Retina (tissue), 1 donor: ENCODE measurements at places on chromosomes 13 and 19.

DNA sequence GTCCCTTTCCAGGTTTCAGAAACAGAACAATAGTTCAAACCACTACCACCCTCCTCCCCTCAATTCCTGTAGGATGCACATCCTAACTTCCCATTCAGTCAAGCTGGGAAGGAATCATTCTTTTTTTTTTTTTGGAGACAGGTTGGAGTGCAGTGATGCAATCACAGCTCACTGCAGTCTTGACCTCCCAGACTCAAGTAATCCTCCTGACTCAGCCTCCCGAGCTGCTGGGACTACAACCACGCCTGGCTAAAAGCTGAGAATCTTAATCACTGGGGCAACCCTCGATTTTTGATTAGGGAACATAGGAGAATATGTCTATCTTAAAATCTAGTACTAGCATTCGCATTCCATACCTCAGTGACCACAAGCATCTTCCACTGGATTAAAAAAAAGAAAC lies 146.2 kb downstream of the ABCC4 start:
- DNase-seq, result no peak

DNA sequence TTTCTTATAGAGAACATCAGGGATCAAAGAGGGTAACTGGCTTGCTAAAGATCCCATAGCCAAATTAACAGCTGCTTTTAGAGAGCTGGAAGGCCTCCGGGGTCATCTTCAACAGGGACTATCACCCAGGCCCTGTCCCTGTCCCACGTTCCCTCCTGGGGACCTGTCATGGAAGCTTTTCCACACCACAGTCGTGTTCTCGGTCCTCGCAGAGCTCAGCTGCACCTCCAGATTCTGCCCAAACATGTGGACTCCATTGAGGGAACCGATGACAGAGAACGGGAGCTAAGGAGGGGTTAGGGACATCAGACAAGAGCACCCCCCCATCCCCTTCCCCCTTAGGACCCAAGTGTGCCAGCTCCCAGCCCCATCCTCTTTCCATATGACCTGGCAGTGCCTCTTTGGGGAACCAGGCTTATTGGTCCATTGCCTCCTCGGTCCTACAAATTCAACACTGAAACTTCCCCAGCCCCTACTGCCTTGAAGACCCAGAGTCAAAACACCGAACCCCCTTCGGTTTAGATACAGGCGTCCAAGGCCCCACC lies 568 bp downstream of the FUZ start:
- DNase-seq, result no peak

DNA sequence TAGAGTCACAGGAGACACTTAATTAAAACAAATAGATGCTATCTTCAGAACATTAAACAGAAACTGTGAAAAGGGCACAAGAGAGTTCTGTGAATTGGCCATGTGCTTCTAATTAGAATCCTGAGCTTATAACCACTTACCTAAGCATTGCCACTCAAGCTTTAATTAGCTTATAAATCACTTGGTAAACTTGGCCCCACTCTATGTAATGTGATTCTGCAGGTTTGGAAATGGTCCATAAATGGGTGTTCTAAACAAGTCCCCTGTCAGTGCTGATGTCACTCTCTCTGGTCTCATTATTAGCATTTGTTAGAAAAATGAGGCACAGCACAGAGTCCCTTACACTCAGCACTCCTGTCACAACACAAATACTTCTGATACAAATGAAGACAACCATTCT lies 18.0 kb downstream of the ZNF91 start:
- DNase-seq, result no peak

DNA sequence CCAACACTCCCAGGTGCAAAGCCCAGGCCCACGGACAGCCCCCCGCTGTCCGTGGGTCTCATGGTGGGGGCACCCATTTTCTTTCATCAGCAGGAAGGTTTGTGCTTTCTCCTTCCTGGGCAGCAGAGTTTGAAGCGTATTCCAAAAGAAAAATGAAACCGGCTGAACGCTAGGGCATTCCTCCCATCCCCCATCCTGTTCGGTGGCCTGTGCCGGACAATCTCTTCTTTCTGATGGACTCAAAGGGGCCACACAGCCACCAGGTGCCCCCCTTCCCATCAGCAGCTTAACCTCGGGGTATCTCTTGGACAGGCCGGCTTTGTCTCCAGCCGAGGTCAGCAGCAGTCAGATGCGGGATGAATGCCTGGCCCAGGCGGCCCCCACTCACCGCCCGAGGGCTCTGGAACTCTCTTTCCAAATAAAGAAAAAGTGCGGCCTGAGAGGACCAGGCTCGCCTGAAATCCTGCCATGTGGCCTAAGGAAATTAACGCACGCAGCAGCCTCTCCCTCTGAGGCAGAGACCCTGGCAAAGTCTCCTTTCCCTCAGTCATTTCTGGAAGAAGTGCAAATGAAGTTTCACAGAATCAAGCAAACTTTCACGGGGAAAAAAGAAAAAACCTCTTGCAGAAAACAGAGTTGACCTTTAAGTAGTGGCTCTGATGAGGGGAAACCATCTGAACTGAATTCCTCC lies 67.8 kb downstream of the RASA3 start:
- peak; percentile 77 for DNase-seq

GRCh38 chr13:66778461-66778860 lies 451.7 kb downstream of the PCDH9 start:
- DNase-seq, result no peak

GRCh38 chr19:6101991-6102390 lies 8.3 kb downstream of the RFX2 start:
- DNase-seq, result no peak

GRCh38 chr13:49022472-49023144 lies 46.9 kb downstream of the FNDC3A start:
- no peak for DNase-seq

DNA sequence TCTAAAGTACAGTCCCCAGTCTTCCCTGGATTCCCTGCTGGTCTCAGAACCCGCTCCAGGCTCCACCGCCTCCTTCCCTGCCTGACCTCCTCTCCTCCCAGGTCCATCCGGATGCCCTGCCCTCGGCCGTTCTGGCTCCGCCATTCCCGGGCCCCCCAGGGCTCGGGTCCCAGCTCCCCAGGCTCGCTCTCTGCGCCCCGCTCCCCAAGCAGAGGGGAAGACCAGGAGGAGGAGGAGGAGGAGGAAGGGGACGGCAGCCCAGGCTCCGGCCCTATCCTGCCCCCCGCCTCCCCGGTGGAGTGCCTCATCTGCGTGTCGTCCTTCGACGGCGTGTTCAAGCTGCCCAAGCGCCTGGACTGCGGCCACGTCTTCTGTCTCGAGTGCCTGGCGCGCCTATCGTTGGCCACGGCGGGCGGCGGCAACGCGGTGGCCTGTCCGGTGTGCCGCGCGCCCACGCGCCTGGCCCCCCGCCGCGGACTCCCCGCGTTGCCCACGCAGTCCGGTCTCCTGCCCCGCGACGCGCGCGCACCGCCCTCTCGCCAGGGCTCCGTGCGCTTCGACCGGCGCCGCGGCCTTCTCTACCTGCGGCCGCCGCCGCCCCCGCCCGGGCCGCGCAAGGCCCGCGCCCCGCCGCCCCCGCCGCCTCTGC lies 647 bp downstream of the RNF225 start:
- DNase-seq, result peak; percentile 38

- DNase-seq, result no peak
These were observed 92.7 kb downstream of the COL4A2 start for GRCh38 chr13:110399801-110400200.

DNA sequence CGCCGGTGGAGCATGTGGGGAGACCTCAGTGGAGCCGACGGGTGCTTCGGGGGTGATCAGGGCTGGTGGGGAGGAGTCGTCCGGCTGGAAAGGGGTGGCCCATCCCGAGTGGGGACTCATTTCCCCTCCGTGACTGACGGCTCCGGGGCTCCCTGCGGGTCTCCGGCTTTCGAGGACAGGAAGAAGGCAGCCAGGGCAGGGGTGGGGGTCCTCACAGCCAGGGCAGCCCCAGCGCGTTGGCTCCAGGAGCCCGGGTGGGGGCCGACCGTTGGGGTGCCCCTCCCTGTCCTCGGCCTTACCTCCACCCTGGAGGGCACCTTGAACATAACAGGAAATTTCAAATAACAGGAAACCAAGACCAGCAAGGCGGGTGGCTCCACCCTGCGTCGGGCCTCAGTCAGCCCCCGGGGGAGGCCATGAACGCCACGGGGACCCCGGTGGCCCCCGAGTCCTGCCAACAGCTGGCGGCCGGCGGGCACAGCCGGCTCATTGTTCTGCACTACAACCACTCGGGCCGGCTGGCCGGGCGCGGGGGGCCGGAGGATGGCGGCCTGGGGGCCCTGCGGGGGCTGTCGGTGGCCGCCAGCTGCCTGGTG lies at the start of gene S1PR4:
Gene S1PR4, plus strand, starts transcription at position 393 of the 596 bp plus-strand sequence. Its CDS starts 24 bp downstream, at position 417.
- no peak for DNase-seq

- no peak for DNase-seq
These were observed 66.3 kb downstream of the RASA3 start for GRCh38 chr13:114065926-114066774.

DNA sequence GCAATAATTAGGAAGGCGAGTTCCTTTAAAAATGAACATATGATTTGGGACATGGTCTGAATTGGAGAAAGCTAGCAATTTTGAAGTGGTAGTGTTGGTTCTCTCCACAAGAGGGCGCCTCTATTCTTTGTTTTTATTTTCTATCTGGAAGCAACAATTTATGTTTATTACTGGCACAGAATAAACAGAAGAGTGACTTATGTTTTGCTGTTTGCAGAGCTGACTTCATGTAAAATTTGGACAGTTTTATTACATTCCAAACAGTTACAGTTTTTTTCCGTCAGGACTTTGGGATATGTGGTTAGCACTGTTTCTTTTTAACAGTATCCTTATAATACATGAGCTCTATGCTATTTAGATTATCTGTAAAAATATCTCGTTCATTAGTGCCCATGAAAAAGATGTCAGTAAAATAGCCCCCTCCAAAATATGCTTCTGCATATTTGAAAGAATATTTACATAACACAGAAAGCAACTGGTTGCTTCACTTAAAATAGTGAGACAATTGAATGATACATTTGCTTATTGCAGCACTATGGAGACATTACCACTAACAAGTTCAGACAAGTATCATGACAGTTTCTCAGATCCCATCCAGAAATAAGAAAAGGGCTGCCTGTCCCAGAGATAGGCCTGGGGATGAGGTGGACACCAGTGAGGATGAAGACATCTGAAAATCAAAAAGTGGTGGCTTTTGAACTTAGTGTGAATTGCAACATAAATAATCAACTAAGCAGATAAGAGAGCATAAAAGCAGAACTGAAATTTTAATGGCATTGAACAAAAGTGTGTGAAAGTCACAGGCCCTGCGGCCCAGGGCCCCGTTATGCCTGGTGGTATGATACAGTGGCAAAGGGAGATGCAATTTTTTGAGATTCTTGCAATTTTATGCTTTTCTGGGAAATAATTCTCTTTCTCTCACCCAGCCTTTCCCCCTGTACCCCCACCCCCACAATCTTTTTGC lies 32.3 kb upstream of the FGF9 start:
- peak; percentile 71 for DNase-seq

DNA sequence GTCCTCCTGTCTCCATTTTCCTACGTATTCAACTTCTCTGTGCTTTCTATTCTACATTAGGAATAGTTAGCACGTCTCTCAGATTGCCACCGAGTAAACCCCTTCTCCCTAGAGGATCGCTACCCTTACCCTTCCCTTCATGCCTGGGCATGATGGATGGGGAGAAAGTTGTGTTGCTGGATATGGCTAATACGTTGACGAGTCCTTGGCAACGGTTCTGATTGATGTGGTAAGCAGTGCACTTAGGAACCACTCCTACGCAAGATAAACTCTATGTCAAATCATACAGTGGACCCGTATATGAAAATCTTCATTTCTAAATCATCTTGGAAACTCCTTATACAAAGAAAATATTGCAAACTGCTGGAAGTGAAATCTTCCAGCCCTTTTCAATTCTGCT lies 224.5 kb downstream of the EFNB2 start:
- no peak for DNase-seq
